ENCODE measurements at places on chromosomes 7 and 10.

DNA sequence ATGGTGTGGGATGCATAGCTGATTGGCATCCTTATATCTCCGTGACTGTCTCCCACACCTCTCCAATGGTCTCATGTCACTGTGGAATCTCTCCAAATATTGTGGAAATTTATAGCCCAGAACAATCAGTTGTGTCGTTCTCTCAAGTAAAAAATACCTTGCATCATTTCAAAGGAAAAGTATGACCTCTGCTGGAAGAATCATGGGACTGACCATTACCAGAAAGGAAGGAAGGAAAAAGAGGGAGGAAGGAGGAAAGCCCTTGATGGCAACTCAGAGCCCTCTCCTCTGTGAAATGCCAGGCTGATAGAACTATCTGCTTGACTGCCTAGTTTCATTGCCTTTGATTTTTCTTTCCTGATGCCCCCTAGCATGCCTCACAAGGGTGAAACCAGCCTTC is 76.3 kb downstream of the FOXI2 start:
- DNase-seq, result no peak

GRCh38 chr7:50166997-50167965 is 74.2 kb upstream of the ZPBP start:
- DNase-seq, result no peak

- DNase-seq, result no peak
These were observed 8.1 kb downstream of the PDE1C start for GRCh38 chr7:32062150-32062549.

DNA sequence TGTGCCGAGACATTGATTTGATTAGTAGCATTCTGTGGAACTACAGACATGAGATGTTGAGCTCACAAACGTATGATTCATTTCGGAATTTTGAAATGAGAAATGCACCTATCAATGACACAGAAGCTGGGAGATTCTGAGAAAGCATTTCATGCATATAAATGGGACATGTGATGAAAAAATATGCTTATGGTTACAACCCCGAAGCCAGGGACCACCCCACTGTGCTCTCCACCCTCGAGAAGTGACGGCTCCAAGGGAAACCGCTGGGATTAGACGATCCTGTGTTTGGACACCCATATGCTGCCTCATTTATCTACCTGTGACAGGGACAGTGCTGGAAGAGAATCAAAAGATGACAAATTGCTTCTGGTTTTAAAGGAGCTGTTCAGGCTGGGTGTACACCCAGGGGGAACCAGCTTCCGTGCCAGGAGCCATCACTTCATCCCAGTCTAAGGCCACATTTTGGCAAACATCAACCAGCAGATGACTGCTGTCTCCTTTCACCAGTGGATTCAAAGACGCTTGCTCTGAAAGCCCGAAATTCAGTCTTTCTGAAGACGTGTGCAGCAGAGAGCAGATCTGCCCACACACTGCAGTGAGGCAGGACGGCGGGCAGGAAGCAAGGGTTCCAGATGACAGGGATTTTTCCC is 109.9 kb downstream of the ATXN7L1 start:
- no peak for DNase-seq

DNA sequence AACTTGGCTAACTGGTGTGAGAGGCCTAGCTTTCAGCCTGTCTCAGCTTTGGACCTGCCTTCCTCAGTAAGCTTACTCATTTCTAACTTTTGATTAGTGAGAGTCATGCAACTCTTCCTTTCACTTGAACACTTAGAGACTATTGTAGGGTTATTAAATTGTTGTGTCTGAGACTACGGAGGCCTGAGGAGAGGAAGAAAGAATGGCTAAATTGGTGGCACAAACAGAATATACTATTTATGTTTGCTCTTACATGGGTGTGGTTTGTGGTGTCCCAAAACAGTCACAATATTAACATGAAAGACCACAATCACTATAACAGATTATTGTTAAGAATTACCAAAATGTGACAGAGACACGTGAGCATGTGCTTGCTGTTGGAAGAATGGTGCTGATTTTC is 82.1 kb downstream of the TRIM24 start:
- DNase-seq, result no peak

- peak; percentile 17 for DNase-seq
These were observed 51.6 kb downstream of the PRLHR start for GRCh38 chr10:118543714-118544400.

- no peak for DNase-seq
These were observed 54.3 kb downstream of the CLIP2 start for GRCh38 chr7:74343281-74344131.

DNA sequence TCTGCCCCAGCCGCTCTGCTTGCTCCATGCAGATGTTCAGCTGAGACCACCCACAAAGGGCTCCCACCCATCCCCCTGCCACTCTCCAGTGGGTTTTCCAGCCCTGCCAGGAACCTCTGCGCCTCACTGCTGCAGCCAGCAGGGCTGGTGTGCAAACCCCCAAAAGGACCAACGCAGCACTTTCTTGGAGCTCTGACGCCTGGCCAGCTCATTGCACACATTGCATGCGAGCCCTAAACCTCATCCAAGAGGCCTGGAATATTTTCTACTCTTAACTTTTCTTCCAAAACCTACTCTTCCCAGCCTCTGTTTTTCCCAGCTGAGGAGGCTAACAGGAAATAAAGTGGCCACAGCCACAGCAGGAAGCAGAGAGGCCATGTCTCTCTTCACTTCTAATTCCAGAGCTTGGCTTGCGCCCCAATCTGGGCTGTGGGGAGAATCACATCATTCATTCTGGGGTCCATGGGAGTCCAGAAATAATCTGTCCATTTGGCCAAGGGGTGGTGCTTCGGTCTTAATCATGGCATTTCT is 4.6 kb upstream of the FAM170B start:
- no peak for DNase-seq

- DNase-seq, result no peak
These were observed 194.2 kb upstream of the SVIL start for GRCh38 chr10:29828956-29829355.

- no peak for DNase-seq
These were observed 11.3 kb downstream of the FAM221A start for GRCh38 chr7:23691320-23691719.

DNA sequence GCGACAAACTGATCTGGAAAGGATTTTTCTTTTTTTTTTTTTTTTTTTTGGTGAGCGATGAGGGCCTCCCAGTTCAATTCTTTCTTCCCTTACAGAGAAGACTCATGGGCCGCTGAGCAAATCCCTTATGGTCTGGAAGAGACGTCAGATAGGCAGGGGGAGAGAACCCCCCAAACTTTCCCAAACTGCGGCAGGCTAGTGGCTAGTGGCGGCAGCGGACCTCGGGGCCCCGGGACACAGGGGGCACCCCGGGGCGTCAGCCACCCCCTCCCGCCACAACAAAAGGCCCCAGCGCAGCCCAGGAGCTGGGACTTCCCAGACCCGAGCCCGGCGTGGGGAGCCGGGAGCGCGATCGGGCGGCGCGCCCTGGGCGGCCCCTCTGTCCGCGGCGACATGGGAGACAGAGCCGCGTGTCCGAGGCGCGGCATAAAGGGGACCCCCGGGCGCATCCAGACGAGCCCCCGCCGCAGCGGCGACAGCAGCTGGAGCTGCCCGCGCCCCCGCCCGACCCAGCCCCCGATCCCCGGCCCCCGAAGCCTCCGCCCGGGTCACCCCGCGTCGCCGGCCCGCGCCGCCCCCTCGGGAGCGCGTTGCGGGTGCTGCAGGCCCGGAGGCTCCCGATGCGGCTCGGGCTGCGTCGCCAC is 755 bp downstream of the FAM171A1 start:
- DNase-seq, result no peak

- no peak for DNase-seq
These were observed 425.2 kb upstream of the NFE2L3 start for GRCh38 chr7:25726781-25727311.

DNA sequence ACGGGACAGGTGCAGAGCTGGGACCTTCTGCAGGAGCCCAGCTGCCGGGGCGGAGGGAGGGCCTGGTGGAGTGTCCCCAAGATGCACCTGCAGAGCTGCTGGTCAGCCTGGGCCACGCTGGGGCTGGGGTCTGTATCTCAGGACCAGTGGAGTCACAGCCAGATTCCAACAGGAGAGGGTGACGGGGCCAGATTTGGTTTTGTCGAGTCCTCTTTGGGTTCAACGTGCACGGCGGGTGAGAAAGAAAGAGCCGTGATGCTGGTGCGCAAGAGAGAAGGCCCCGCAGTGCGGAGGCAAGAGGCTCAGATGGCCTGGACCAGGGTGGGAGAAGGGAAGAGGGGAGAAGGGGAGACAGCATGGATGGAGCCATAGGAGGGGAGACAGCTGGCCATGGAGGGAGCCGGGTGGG is 462.9 kb downstream of the PTPRN2 start:
- DNase-seq, result no peak

- no peak for DNase-seq
These were observed 68.9 kb upstream of the ZNF33B start for GRCh38 chr10:42707234-42707633.

DNA sequence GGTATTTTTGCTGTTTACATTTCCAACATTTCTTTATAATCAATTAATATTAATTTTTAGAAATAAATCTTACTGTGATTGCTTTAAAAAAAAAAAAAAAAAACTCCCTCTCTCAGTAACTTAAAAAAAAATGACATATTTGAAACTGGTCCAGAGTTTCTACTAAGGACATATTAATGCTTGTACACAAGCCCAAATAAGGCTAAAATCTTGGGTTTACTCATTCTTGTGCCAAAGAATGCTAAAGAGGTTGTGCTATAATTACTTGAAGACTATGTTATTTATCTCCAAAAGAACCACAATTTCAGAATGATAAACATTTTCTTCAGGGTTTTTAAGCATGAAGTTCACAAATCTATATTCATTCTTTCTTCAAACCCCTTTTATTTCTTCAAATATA is 39.4 kb upstream of the PHF14 start:
- DNase-seq, result no peak

DNA sequence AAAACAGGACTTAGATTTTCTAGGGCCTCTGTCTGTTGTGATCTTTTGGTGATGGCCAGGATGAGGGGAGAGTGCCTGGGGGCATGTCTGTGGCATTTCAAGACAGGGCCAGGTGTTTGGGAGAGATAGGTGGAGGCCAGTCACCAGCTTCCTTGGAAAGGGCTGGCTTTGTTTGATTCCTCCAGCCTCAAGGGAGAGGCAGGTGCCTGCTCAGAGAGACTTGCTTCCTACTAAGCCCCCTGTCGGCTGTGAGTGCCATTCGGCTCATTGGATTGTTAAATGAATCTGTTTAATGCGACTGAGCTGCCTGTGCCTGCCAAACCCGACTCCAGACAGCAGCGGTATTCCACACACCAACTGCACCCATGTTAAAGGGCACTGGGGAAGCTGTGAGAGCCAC is 304.1 kb upstream of the COBL start:
- no peak for DNase-seq

- DNase-seq, result no peak
These were observed 1.6 kb upstream of the CRHR2 start for GRCh38 chr7:30683816-30684215.

DNA sequence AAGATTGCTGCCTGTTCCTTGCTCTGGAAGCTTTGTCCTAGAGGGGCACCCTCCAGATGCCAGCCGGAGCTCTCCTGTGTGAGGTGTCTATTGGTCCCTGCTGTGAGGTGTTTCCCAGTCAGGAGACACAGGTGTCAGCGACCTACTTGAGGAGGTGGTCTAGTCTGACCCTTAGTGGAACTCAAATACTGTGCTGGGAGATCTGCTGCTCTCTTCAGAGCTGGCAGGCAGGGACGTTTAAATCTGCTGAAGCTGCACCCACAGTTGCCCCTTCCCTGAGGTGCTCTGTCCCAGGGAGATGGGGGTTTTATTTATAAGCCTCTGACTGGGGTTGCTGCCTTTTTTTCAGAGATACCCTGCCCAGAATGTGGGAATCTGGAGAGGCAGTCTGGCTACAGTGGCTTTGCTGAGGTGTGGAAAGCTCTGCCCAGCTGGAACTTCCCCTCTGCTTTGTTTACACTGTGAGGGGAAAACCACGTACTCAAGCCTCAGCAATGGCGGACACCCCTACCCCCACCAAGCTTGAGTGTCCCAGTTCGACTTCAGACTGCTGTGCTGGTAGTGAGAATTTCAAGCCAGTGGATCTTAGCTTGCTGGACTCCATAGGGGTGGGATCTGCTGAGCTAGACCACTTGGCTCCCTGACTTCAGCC is 119.2 kb downstream of the PPP1R9A start:
- no peak for DNase-seq

GRCh38 chr10:109887243-109887642 is 36.1 kb downstream of the XPNPEP1 start:
- DNase-seq, result no peak

DNA sequence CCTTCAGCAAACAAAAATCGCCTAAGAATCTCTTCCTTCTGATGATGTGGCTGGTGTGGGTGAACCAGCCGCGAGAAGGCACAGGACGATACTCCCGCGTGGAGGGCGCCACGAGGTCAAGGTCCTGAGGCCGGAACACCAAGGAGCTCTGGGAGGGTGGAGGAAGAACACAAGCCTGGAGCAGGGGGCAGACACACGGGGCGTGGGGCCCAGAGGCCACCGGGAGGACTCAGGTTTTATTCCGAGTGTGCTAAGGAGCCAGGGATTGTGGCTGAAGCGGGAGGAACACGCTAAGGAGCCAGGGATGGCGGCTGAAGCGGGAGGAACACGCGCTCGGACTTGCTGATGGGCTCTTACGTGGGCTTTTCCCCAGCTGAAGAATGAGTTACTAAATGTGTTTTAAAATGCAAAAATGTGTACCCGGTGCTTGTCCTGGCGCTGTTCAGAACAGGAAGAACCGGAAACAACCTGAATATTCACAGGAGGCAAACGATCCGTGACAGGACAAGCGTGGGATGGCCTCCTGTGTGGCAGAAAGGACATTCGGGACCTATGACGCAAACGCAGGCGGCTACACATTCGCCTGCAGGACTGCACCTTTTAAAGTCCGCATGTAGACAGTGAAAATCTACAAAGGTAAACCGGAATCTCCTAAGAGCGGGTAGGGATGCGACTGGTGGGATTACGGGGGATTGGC is 64.0 kb downstream of the MAD1L1 start:
- no peak for DNase-seq

GRCh38 chr7:81162771-81163525 is 244.1 kb upstream of the SEMA3C start:
- DNase-seq, result no peak

DNA sequence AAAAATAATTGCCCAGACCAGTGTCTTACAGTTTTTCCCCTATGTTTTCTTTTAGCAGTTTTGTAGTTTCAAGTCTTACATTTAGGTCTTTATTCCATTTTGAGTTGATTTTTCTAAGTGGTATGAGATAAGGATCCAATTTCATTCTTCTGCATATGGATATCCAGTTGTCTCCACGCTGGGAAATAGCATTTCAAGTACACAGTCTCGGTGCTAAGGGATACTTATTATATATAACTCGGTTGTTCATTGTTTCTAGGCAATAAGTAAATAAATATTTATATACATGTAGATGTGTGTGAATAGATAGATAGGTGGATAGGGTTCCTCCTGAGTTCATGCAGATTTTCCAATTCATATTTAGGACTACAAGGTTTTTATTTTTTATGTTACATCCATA is 16.0 kb downstream of the TAF3 start:
- DNase-seq, result no peak

DNA sequence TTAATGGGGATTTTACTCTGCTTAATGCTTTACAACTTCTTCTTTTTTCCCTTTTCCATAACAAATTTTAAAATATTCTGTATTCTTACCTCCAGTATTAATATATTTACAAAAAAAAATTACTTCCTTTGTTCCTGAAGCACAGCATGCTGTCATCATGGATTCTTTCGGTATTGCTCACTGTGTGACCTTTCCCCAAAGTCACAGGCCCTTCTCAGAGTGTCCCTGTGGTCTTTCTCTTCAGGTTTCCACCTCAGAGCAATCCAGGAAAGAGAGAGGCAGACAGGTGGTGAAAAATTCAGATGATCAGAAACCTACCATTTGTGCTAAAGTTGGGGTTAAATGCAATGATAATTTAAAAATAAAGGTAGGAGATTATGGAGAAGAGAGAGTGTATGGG is 13.0 kb downstream of the AOAH start:
- no peak for DNase-seq

Measured in stimulated activated naive CD4-positive, alpha-beta T cell (primary cell).